ENCODE measurements at places on chromosomes 1 and 21.
A peak's percentile ranks its signal among the peaks of the same experiment; 100 is the strongest.

DNA sequence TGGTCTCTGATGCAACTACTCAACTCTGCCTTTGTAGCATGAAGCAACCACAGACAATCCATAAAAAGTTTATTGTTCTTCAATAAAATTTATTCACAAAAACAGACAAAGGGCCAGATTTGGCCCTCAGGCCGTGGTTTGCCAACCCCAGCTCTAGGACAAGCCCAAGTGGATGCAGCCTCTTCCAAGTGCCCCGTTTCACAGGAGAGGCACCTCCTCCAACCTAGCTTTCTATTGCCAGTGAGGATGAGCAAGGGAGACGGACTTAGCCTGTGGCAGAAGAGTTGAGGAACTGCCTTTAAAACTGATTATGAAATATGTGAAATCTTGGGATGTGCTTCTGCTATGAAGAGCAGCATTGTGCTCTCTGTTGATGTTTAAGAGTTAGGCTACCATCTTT lies 105.4 kb downstream of the PSMG1 start:
- DNase-seq, result no peak

GRCh38 chr1:38586993-38587646 lies 272.5 kb downstream of the RRAGC start:
- peak; percentile 8 for DNase-seq

DNA sequence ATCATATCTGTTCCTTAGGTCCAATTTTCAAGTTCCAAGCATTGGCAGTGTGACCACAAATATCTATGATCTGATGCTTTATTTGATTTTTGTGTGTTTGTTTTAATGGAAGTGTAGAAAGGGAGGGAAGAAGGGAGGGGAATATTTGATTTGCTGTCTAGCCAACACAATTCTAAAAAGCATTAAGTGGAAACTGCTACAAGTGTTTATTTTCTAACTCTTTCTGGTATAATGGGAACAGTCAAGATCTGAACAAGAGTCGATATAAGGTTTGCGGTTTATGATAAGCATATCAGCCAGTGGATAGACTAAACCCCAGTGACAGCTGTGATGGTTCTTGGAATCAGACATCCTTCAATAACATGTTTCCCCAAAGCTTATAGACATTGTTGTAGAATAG lies 267.8 kb upstream of the SNX7 start:
- no peak for DNase-seq

DNA sequence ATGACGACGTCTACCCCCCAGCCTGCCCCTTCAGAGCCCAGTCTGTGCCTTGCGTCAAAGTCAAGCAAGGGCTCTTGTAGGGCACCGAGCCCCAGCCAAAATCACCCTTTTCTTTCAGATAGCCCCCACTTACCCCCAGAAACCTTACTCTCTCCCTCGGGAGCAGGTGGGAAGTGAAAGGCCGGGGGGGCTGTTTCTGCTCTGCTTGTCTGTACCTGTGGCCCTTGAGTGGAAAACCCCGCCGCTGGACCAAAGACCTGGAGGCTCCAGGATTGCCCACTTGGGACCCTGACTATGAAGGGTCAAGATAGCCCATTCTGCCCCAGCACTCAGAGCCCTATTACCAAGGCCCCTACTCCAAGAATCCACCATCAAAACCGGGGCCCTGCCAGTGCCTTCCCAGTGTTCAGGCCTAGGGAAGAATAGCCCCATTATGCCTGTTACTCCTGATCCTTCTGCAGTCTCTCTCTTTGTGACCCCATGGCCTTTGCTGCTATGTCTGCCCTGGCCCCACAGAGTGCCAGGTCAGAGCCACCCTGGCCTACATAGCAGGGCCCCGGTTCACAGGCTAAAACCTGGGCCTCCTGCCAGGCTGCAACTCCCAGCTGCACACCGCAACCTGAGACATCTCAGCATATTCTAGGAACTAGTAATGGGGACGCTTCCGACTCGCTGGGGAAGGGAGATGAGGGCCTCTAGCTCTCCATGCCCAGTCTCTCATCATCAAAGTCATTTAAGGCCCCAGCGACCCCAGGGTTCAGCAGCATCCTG lies 22.2 kb upstream of the HPDL start:
- no peak for DNase-seq

DNA sequence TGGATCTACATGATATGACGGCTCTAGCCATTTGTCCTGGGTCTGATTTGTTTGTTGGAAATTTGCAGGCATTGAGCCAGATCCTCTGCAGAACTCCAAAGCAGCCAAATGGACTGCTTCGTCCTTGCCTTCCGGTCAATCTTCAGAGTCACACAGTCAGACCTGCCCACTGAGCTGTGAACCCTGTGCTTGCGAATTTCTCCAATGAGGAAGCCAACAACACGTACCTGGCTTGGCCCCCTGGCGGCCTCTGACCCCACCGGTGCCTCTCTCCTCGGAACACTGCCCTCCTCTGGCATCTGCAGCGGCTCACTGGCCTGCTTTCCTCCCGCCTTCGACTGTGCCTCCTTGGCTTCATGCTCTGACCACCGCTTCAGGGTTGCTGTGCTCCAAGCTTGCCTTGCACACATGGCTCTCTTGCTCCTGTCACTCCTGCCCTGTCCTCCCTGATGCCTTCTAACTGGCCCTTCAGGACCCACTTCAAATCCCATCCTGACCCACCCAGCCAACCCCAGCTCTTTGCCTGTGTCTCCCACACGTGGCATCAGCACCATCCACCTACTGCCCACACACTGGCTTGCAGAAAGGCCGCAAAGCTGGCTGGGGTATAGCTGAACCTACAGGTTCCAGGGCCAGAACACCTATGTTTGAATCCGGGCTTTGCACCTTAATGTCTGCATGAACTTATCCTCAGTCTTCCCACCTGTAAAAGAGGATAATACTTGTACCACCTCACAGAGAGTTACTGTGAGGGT lies 128.2 kb downstream of the KCNN3 start:
- no peak for DNase-seq

- DNase-seq, result no peak
These were observed 134.1 kb downstream of the CYYR1 start for GRCh38 chr21:26438976-26439375.

GRCh38 chr21:26112127-26112742 lies 58.3 kb downstream of the APP start:
- no peak for DNase-seq

GRCh38 chr1:200638073-200638472 lies 17.5 kb upstream of the KIF14 start:
- DNase-seq, result no peak

- no peak for DNase-seq
These were observed 139.9 kb downstream of the ASTN1 start for GRCh38 chr1:177024623-177025022.

DNA sequence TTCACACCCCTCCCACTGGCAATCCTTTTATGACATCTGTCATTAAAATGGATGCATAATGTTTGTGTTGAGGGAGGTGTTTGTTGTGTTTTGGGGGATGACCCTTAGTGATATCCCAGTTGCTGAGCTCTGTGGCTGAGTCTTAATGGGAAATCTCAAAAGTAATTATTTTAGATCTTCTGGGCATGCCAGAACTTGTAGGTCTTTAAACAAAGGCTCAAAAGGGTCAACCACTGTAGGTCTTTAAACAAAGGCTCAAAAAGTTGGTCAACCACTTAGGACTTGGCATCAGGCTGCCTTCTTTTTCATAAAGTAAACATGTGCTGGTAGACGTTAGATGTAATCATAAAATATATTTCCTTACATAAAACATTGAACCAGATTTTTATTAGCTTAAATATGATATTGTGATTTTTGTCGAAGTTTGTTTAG lies 78.0 kb downstream of the CDC14A start:
- no peak for DNase-seq

Data from substantia nigra (tissue), 51 donors.